Vein endothelial cell (primary cell): ENCODE measurements at places on chromosomes 1 and 21. TPM values are rescaled to one million over a fixed set of nuclear protein-coding genes. Genes with fewer than 3 reads are reported as not detected.

Gene S100A6
- total RNA-seq, result 478 and 546 TPM in 2 replicates

Gene ANXA9
- total RNA-seq, result not detected in 2 replicates

Gene AIM2
- not detected in 2 replicates for total RNA-seq

Gene PPFIA4
- under 0.01 and 0.65 TPM in 2 replicates for total RNA-seq

Gene CELA2A
- total RNA-seq, result not detected in 2 replicates

Gene HSPA6
- total RNA-seq, result 0.10 and 0.33 TPM in 2 replicates

Gene LRRC7
- total RNA-seq, result 0.48 and 0.65 TPM in 2 replicates

Gene TMEM82
- total RNA-seq, result not detected in 2 replicates

Gene RUNX1
- total RNA-seq, result 5.6 and 6.5 TPM in 2 replicates

Gene DIRAS3
- total RNA-seq, result 0.57 and 0.98 TPM in 2 replicates

Gene CACNA1E
- total RNA-seq, result under 0.01 TPM in 1 of 2 replicates, not detected in the other

Gene SMG5
- 72.8 and 73.3 TPM in 2 replicates for total RNA-seq

Gene SPATA45
- not detected in 2 replicates for total RNA-seq

Gene UBL4B
- not detected in 2 replicates for total RNA-seq

Gene NEGR1
- 4.9 and 10.8 TPM in 2 replicates for total RNA-seq

Gene OR2G6
- total RNA-seq, result not detected in 2 replicates

Gene PGLYRP4
- total RNA-seq, result not detected in 2 replicates

Gene DYNLT5
- 3.4 and 3.9 TPM in 2 replicates for total RNA-seq

Gene RNU1-3
- total RNA-seq, result under 0.01 TPM in 2 replicates

Gene SPRR3
- not detected in 2 replicates for total RNA-seq

Gene CCDC27
- not detected in 2 replicates for total RNA-seq

Gene WLS
- 101 and 120 TPM in 2 replicates for total RNA-seq

Gene KRTAP10-8
- total RNA-seq, result not detected in 2 replicates

Gene KRTAP19-3
- total RNA-seq, result not detected in 2 replicates

Gene IQCC
- total RNA-seq, result 1.3 and 1.8 TPM in 2 replicates

Gene OR2L8
- not detected in 2 replicates for total RNA-seq

Gene WDR4
- total RNA-seq, result 18.3 TPM in 2 replicates

Gene EGLN1
- total RNA-seq, result 58.5 and 69.6 TPM in 2 replicates

Gene FAM76A
- 6.9 and 11.8 TPM in 2 replicates for total RNA-seq

Gene E2F2
- total RNA-seq, result 1.9 and 2.6 TPM in 2 replicates

Gene FLG2
- total RNA-seq, result not detected in 2 replicates

Gene NBPF1
- total RNA-seq, result 18.9 and 37.3 TPM in 2 replicates

Gene CAMK2N1
- 3.3 and 7.1 TPM in 2 replicates for total RNA-seq

Gene IGSF9
- total RNA-seq, result not detected in 2 replicates

Gene ACKR1
- total RNA-seq, result 0.10 TPM in 1 of 2 replicates, not detected in the other

Gene C1orf141
- not detected in 2 replicates for total RNA-seq

Gene KCNQ4
- not detected in 2 replicates for total RNA-seq

Gene ARHGAP29
- 240 and 310 TPM in 2 replicates for total RNA-seq

Gene SH3BGR
- total RNA-seq, result 0.33 TPM in 1 of 2 replicates, not detected in the other

Gene EXO5
- total RNA-seq, result 8.2 and 9.5 TPM in 2 replicates

Gene ARL8A
- total RNA-seq, result 32.0 and 39.6 TPM in 2 replicates

Gene TRIM45
- total RNA-seq, result 0.98 and 1.4 TPM in 2 replicates

Gene SPRR1B
- not detected in 2 replicates for total RNA-seq

Gene DMBX1
- total RNA-seq, result not detected in 2 replicates

Gene SNX7
- total RNA-seq, result 34.0 and 48.4 TPM in 2 replicates

Gene SDC3
- total RNA-seq, result 23.8 and 41.2 TPM in 2 replicates

Gene L1TD1
- not detected in 2 replicates for total RNA-seq

Gene EFNA4
- total RNA-seq, result 11.7 and 12.7 TPM in 2 replicates

Gene TNNT2
- not detected in 2 replicates for total RNA-seq

Gene NT5C1A
- total RNA-seq, result not detected in 2 replicates

Gene MYOM3
- total RNA-seq, result under 0.01 TPM in 1 of 2 replicates, not detected in the other

Gene RPL22
- 97.7 and 122 TPM in 2 replicates for total RNA-seq

Gene RCAN1
- total RNA-seq, result 18.9 and 22.7 TPM in 2 replicates

Gene PLEKHA6
- 3.6 and 13.9 TPM in 2 replicates for total RNA-seq

Gene SH2D1B
- not detected in 2 replicates for total RNA-seq

Gene FOXD2
- 0.10 and 0.33 TPM in 2 replicates for total RNA-seq

Gene KLF17
- total RNA-seq, result not detected in 2 replicates
